Naive thymus-derived CD4-positive, alpha-beta T cell (primary cell): ENCODE measurements at places on chromosomes 6 and 20. TPM values are rescaled to one million over a fixed set of nuclear protein-coding genes. Genes with fewer than 3 reads are reported as not detected.

Gene TXLNB
- 0.44 TPM for polyA plus RNA-seq

- no peak for DNase-seq
- no peaks in the 10 kb centered on the region for H3K27me3 ChIP-seq
- H3K4me1 ChIP-seq: no peaks in the 10 kb centered on the region
- H3K4me3 ChIP-seq: no peak overlapping the region
- no peak overlapping the region for H3K27ac ChIP-seq
Observed at GRCh38 chr6:84052204-84052882, 18.8 kb downstream of the MRAP2 start.

DNA sequence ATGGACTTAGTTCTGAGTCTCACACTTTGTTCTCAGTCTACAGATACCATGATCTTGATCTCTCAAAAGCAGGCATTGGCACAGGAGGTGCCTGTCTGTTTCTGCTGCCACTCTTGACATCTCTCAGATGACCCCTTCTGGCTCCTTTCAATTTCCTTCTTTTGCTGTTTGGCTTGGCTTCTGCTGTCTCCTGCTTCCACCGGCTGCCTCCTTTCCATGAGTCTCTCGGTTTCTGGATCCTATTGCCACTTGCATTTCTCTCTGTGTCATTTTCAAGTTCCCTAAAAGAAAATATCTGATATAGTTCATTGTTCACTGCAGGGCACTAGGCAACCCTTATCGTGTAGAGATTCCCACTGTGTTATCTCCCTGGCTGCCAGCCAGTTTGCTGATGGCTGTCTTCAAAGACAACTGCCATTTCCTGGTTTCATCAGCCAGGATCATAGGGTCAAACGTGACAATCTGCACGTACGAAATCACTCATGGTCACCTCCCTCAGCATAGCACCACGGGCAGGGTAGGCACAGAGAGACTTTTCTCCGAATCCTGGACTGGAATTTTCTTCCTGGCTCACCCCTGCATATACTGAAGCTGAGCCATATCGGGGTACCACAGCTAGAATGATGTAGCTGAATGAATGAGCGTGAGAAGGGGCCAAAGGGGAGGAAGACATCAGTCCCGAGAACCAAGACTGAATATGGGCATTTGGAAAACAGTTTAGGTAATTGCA lies 144.6 kb upstream of the TMEM170B start:
- no peak overlapping the region for H3K4me3 ChIP-seq
- no peak overlapping the region for H3K27ac ChIP-seq
- DNase-seq: no peak

DNA sequence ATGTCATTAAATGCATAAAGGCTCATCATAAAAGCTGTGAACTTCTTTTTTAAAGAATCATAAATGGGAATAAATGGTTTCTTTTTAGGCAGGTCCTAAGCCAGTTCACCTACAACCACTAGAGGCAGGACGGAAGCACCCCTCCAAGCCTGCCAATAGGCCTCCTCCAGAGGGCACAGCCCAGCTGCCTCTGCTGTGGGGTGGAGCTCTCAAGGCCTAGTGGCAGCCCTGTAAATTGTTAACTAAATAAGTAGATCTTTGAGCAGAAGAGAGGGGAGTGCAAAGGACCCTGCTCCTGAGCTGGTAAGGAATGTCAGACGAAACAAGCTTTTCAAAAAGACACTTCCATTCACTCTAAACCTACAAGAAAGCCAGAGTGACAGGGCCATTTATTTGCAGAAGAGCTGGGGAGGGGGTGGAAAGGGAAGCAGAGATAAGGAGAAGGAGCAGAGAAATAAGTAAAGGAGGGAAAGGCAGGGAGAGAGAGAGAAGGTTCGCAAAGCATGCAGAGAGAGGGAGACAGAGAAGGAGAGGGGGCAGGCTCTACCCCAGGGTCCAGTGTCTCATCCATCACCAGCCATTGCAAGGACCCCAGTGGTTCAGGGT lies 18.0 kb upstream of the MAFB start:
- no peak for DNase-seq
- no peaks in the 10 kb centered on the region for H3K4me1 ChIP-seq
- H3K27me3 ChIP-seq: no peaks in the 10 kb centered on the region
- H3K4me3 ChIP-seq: no peak overlapping the region
- no peak overlapping the region for H3K27ac ChIP-seq

- peaks cover 17% of the 10 kb centered on the region for H3K4me1 ChIP-seq
- H3K4me3 ChIP-seq: no peak overlapping the region
- no peaks in the 10 kb centered on the region for H3K36me3 ChIP-seq
Observed at GRCh38 chr6:36660771-36661471, 17.6 kb upstream of the CDKN1A start.

DNA sequence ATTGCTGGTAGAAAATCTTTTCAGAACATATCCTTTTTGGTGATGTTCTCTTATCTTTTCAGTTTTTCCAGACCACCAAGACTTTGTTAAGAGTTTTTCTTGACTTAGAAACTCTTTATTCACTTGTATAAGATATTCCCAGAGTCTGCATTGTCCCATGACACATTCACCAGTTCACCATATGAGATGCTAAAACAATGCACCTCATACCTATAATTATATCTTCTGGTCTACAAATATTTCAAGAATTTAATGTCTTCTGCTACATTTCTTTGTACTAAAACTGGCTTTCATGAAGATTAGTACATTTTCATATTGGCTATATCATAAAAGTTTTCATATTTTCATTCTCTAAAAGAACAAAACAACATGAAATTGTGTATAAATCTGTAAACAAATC lies 111.3 kb downstream of the ADGRG6 start:
- H3K27ac ChIP-seq: no peak overlapping the region
- DNase-seq: no peak
- H3K4me3 ChIP-seq: no peak overlapping the region
- H3K27me3 ChIP-seq: no peaks in the 10 kb centered on the region
- H3K4me1 ChIP-seq: no peaks in the 10 kb centered on the region
- no peaks in the 10 kb centered on the region for H3K36me3 ChIP-seq

- H3K27ac ChIP-seq: peak overlapping the region; percentile 46
- DNase-seq: no peak
- peaks cover 48% of the 10 kb centered on the region for H3K36me3 ChIP-seq
- H3K27me3 ChIP-seq: no peaks in the 10 kb centered on the region
- H3K4me3 ChIP-seq: no peak overlapping the region
- H3K4me1 ChIP-seq: peaks cover 11% of the 10 kb centered on the region
Observed at GRCh38 chr20:63701051-63701328, 4.5 kb downstream of the TNFRSF6B start.

- no peaks in the 10 kb centered on the region for H3K4me1 ChIP-seq
- no peak for DNase-seq
Observed at GRCh38 chr6:163165155-163165910, 249.2 kb upstream of the QKI start.

DNA sequence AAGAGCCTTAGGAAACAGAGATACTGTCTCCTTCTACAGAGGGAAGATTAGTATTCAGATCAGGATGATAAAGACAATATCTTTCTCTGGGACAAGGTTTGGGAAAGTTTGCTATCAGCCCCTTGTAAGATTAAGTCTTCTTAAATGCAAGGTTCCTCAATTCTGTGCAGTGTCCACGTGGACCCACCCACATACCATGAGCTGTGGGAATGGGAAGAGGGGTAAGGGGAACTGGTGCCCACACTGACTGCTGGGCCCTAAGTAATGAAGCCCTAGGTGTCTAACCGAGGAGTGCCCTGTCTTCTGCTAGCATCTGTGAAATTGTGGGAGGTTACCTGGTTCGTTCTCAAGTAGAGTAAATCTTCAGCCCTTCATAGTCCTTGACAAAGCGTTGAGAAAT lies 5.8 kb upstream of the SSTR4 start:
- H3K4me3 ChIP-seq: no peak overlapping the region
- no peak overlapping the region for H3K27ac ChIP-seq
- no peaks in the 10 kb centered on the region for H3K36me3 ChIP-seq
- no peak for DNase-seq

DNA sequence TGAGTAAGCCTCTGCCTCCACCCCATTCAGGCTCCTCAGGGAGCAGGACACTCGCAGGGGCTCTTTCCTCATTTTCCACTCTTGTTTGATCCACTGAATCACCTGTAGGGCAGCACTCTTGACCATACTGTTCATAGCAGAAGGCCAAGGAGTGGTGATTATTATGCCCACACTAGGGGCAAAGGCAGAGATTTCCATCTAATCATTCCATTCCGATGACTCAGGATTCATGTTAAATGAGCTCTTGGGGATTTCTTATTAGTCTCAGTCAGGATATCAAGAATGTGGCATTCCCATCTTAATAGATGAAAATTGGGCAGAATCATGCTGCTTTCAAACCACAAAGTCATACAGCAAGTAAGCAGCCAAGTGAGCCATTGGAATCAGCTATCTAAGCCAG lies 101.9 kb upstream of the MOCS1 start:
- no peaks in the 10 kb centered on the region for H3K4me1 ChIP-seq
- no peak overlapping the region for H3K4me3 ChIP-seq
- no peaks in the 10 kb centered on the region for H3K27me3 ChIP-seq
- no peak for DNase-seq
- no peaks in the 10 kb centered on the region for H3K36me3 ChIP-seq
- H3K27ac ChIP-seq: no peak overlapping the region
